DMS 273 treated with DMSO at 0.1 percent for 48 hours (cell line): ENCODE measurements at places on chromosomes 4 and X.

DNA sequence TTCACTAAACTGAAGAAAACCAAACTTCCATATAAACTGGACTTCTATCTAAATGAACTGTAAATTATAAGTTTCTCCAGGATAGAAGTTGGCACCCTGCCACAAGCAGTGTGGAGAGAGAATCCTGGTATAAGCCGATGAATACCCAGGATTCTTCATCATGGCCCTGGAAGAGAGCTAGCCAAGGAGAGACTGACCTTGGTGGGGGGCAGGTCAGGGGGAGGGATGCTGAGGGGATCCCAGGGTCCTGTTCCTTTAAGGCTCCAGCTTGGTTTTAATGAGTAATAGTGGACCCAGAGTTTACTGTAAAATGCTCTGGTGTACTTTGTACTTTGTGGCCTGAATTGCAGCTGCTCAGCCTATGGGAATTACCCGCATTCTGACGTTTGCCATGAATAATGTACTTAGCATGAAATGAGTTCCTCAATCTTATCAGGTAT, 16.9 kb downstream of the RASSF6 start:
- no peak for DNase-seq

- DNase-seq, result no peak
Measured at GRCh38 chrX:19514791-19515614, at the start of gene MAP3K15. Gene MAP3K15 (minus strand): TSS chrX:19515508. CDS start chrX:19515261, 247 bp downstream.

- DNase-seq, result no peak
Measured at GRCh38 chr4:179662522-179662921, 2220.3 kb upstream of the AGA start.

DNA sequence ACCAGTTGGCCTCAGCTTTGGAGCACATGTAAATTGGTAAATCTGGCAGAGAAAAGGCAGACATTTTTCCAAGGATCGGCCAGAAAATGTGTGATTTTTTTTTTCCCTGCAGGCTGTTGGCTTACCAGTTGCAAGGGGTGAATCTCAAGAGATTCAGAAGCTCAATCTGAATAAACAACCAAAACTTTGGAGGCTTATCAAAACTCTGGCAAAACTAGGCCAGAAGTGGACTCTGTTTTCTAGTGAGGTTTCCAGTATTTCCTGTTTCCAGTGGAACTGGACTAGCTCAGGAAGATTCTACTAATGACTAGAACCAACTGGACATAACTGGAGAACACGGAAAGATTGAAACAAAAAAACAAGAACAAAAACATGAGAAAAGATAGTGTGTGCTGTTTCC, 191.3 kb downstream of the SMIM20 start:
- DNase-seq, result no peak

GRCh38 chr4:175271010-175271630, 353.0 kb downstream of the ADAM29 start:
- DNase-seq, result no peak

DNA sequence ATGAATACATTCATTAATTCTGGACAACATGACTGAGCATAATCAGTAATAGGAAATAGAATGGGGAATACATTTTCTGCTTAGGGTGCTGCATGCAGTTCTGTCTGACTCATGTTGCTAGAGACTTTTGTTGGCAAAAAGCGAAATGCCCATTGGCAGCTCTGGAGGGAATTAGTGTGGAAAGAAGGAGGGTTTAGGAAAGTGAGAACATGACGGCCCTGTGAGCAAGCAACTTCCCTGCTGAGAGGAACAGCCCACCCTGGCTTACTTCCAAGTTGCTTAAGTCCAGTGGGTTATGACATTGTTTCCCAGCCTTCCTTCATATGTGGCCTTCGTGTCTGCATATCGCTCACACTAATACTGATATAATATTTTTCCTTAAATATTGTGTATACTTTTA, 13.8 kb downstream of the MAD2L1 start:
- no peak for DNase-seq

- DNase-seq, result no peak
Measured at GRCh38 chrX:109732017-109732801, 848 bp downstream of the ACSL4 start.

DNA sequence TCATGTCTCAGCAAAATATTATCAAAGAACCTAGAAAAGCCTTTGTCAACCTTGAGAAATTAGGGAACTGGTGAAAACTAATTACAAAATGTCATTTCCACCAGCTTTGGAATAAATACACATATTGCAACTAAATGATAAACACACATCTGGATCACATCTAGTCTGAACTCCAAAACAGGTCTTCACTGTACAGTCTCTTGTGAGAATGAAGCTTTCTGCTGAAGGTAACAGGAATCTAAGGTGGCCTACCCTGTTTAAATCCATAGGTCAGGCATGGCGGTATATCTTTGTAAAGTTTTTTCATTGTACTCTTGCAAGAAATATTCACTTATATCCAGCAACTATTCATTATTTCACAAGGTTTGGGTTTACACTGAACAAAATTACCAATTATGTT, 1.7 kb downstream of the SH3D19 start:
- DNase-seq, result no peak

DNA sequence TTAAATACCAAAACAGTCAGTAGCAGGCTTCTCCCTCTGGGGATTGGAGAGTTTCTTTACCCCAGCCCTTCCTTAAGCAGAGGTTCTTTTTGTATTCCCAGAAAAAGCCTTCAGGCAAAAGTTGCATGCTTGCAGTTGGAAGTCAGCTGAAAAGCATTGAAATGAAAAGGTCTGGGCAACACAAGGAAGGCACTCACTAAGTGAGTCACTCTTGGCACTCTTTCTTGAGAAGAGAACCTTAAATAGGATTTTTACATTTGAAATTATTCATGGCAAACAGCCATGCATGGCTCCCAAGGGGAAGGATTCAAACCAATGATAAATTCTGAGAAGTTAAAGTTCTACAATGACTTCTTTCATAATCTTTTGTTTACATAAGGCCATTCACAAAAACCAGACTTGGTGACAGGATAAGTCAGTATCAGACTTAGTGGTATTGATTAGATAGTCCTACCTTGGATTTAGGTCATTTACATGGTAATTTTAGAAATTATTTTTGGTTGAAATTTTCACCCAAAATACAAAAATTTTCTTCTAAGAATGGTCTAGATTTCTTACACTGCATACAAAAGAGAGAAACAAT, 2068.9 kb downstream of the PCDH7 start:
- DNase-seq, result no peak
